Stimulated activated CD4-positive, alpha-beta T cell treated with anti-CD3 and anti-CD28 coated beads, Interleukin-12 subunit alpha, Interleukin-12 subunit beta, amount 100 ng/mL, for 4 hours (primary cell): ENCODE measurements at places on chromosomes 7 and 10.
A peak's percentile ranks its signal among the peaks of the same experiment; 100 is the strongest.

DNA sequence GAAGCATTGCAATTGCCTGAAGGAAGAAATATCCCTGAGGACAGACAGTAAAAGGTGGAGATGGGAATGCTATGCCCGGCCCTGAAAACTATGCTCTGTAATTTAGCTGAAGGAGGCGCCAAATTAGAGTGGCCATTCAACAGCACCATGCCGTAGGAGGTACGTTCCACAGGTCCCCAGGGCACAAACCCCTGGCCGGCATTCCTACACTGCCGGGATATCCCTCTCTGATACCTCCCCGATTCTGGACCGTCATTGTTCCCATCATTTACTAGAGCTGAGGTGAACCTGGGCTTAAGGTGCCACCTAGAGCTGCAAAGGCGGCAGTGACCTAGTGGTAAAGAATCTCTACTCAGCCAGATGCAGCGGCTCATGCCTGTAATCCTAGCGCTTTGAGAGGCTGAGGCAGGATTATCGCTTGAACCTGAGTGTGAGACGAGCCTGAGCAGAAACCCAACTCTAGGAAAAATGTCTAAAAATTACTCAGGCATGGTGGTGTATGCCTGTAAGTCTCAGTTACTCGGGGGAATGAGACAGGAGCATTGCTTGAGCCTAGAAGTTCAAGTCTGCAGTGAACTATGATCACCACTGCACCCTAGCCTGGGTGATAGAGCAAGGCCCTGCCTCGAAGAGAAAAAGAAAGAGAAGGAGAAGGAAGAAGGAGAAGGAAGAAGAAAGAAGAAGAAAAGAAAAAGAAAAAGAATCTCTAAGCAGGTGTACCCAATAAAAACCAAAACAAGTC, 53.0 kb upstream of the TNKS2 start:
- DNase-seq: no peak

GRCh38 chr7:36155811-36156361, 2.8 kb downstream of the EEPD1 start:
- DNase-seq: no peak

DNA sequence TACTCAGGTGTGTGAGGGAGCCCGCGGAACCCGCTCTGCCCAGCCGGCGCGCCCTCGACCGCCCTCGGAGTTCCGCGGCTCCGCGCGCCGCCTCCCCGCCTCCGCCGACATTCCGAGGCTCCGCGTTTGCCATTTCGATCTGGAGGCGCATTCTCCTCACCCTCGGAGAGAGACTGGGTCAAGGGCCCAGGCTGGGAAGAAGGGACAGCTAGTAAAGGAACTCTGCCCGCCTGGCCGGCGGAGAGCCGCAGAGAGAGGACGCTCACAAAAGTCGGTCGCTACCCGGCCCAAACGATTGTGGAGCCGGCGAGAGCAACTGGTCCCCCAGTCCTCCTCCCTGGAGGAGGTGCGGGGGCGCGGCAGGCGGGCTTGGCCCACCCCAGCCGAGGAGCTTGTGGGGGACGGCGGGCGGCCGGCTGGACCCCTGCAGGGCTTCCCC, 74.5 kb upstream of the LEP start:
- DNase-seq: peak; percentile 8

DNA sequence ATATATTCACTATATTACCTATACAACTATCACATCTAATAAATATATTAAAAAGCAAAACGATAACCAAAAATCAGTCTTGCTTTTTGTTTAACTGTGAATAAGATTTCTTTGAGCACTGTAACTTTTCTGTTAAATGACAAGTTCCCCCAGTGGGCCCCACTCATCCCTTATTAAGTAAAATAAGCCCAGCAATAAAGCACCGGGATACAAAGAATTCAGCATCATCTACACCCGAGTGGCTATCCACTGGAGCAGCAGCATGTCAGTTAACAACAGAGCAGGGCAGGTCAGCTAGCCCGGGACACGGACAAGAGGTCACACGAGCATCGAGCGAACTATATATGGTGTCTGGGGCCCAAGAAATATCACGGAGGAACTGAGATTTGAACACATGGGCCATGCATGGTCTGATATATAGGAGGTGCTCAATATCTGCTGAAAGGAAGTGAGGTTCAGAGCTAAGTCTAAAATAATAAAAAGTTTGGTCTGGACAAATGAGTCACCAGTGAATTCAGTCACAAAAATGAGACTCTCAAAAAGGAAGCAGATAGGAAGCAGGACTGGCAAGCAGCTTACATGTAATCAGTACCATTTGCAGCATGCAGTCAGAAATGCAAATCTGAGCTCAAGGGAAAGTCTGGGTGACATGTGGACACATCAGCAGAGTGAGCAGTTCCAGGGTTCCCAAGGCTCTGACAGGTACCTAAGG, 4.1 kb downstream of the ERCC6 start:
- DNase-seq: no peak

DNA sequence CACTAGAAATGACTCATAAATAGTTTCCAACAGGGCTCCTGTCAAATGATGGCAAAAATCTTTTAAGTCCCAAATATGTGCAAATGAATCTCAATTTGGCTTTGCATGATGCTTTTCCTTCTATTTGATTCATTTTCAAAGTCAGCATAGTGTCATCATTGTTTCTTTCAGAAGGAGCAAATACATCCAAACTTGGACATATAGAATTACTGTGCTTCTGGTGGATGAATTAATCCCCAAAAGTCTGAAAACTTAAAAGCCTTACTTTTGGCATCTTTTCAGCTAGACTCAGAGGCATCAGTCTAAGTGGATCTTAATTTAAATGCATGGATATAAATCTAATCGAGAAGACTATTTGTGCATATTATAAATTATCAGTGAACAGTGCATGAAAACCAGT, 578.1 kb upstream of the FZD8 start:
- no peak for DNase-seq

DNA sequence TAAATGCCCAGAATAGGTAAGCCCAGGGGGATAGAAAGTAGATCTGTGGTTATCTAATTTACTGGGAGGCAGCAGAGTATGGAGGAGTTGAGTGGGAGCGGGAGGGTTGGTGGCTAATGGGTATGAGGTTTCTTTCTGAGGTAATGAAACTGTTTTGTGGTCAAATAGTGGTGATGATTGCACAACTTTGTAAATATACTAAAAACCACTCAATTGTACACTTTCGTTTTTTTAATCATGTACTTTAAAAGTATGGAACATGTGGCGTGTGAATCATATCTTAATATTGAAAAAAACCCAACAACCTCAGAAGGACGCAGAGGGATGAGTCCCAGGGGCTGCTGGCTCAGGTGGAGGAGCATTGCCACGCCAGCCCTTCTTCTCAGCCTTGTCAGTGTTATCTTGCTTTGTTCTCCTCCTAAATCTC, 118.1 kb downstream of the WDR11 start:
- DNase-seq: no peak

DNA sequence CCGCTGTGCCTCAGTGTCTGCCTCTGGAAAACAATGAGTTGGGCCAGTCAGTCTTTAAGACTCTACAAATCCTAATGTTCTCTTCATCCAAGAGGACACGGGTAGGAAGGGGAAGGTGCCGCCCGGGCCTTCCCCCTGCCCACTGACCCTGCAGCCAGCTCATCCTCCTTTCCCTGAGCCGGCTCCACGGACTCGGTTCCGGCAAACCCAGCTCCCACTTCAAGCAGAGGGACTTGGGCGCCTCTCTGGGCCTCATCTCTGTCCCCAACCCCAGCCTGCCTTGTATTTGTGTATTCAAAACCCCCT, 95.6 kb downstream of the C10orf105 start:
- no peak for DNase-seq

DNA sequence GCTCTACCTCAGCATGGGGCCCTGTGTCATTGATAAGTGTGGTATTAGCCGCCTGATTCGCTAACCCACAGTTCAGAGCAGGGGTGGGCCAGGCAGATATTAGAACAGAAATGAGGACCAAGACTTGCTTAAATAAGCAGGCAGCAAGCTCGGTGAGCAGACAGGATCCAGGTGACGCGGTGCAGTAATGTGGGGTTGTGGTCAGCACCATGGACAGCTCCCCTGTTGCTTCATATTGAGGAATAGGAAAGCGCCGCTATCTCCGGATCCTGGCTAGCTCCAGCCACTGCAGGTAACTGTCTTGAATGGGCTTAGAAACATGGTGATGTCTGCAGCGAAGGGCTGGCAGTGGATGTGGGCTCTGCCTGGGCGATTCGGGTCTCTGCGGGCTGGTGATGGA, 51.3 kb upstream of the GPR26 start:
- DNase-seq: peak; percentile 28

- DNase-seq: no peak
Measured at GRCh38 chr10:89888321-89889070, 187.1 kb downstream of the KIF20B start.

- no peak for DNase-seq
Measured at GRCh38 chr10:130221456-130222375, 85.5 kb downstream of the GLRX3 start.

DNA sequence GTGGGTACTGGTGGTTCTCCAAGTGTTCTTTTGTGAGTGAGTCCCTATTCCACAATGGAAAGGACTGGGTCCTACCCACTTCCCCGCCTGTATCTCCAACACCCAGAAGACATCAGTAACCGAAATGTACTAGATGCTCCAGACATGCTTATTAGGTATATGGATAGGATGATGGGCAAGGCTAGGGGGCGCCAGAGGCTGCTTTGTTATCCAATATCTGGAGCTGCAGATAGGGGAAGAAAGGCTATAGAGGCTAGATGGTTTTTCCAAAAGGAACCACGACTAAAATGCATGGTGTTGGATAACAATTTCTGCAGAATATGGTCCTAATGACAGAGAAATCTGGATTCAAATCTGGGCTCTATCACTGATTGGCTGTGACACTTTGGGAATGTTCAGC, 56.2 kb upstream of the TM9SF3 start:
- peak; percentile 40 for DNase-seq

GRCh38 chr7:40301486-40302068, 166.8 kb downstream of the SUGCT start:
- DNase-seq: no peak

DNA sequence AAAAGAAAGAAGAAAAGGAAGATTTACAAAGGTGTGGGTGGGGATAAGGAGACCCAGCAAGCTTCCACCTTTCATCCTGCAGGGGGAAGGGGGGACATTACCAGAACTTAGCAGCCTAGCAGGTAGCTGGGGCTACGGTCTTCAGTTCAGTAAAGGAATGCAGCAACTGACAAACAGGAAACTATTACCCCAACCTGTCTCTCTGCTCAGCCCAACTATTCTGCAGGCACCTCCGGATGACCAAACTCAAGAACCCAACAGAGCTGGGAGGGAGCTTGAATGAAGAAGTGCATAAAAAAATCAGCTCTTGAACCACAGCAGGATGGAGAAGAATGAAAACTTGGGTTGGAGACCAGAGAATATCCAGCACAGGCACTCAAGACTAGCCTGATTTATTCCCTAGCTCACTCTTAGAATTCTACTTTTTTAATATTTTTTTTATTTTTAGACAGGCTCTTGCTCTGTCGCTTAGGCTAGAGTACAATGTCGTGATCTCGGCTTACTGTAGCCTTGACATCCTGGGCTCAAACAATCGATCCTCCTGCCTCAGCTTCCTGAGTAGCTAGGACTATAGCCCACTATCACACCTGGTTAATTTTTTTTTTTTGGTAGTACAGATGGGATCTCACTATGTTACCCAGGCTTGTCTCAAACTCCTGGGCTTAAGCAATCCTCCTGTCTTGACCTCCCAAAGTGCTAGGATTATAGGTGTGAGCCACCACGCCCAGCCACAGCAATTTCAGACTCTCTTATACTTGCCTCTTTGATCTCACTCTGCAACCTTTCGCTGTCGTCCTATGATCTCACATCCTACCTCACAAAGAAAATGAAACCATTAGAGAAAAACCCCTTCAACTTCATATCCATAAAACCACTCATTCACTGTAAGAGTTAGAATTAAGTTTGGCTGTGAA, 18.5 kb upstream of the C10orf67 start:
- DNase-seq: peak; percentile 37

GRCh38 chr10:132282667-132283603, 24.8 kb downstream of the STK32C start:
- no peak for DNase-seq

DNA sequence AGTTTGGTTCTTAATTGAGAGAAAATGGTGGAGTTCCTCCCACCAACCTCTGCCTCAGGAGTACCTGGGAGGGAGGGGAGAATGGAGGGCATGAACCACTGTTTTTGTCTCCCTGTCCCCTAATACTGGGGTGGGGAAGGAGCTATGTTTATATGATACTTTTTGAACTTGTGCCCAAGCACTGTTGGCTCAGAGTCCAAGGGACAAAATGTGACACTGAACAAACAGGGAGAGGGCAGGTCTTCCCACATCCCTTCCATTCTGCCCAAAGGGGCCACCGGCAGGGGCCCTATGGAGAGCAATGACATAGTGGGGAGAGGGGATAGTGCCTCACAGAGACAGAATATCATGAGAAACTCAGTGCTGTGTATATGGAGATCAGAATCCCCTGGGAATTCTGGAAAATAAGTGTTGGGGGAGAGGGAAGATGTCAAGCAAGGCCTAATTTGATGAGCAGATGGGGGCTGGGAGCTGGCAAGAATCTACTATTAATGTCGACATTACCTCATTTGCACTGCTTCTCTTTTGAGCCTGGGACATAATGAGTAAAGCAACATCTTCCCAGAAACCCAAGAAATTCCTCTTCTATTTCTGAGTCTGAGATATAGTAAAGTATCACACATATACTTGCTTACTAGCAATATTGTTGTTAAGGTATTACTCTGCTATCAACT, 180.6 kb downstream of the CYP26A1 start:
- DNase-seq: no peak

DNA sequence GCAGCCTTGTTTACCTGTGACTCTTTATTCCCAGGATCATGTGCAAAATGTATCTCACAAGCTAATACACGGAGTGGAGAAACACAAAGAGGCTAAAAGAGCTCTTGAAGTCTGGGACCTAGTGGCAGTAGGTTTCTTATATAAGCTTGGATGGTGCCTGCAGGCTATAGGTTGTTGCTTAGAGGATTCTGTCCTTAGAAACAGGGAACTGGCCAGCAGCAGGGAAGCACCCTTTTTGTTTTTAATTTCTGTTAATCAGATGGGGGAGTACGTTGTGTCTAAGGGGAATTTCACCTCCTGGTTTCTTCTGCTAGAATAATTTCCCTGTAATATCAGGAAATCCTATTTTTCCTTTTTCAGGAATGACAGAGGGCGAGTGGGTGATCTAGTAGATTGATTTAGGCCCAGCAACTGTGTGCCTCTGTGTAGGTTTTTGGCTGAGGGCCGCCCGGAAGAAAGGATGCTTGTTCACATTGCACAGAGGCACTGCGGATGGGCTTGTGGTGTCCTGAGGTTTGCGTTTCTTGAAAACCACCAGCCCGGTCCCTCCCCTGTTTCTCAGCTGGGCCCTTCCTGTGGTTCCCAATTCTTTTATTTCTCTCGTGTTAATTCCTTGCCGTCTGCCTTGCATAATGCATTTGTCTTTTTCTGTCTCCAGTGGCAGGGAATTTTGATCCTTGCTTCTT, 158.0 kb downstream of the CAMK1D start:
- DNase-seq: no peak

DNA sequence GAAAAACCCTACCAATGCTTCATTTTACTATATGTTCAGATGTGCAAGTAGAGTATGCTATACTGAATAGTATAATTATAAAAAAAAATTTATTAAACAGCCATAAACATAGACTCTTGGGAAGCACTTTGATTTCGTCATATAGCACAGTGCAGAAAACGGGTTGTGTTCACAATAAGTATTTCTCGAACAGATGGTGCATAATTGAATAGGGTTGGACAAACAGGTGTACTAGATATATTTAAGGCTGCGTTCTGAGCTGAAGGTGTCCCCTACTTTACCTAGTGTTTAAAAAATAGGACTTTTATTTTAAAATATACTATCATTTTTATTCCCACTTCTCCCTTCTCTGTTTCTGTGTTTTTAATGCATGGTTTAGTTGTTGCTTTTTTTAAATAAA, 841.5 kb downstream of the ANKRD7 start:
- DNase-seq: no peak
